ENCODE measurements at places on chromosomes 4 and X. TPM values are rescaled to one million over a fixed set of nuclear protein-coding genes. Genes with fewer than 3 reads are reported as not detected.

NLRP2B gene
- not detected for total RNA-seq

KDM5C gene
- total RNA-seq: 101 TPM

INTS6L gene
- total RNA-seq: 7.1 TPM

CENPVL3 gene
- total RNA-seq: not detected

GRCh38 chrX:87621697-87622096 lies 104.1 kb downstream of the KLHL4 start:
- no peak for DNase-seq

- no peak for DNase-seq
Observed at GRCh38 chr4:41655177-41655576, 93.3 kb downstream of the PHOX2B start.

- no peak for DNase-seq
Observed at GRCh38 chr4:4488405-4489404, 53.1 kb downstream of the STX18 start.

- no peak for DNase-seq
Observed at GRCh38 chrX:104428231-104428630, 137.8 kb upstream of the IL1RAPL2 start.
